Neural progenitor cell (in vitro differentiated cells): ENCODE measurements at places on chromosomes 6 and 20. TPM values are rescaled to one million over a fixed set of nuclear protein-coding genes. Genes with fewer than 3 reads are reported as not detected.

ELOVL4 gene
- 11.6 and 17.2 TPM in 2 replicates for total RNA-seq

- DNase-seq: no peak
- no peaks in the 10 kb centered on the region for H3K36me3 ChIP-seq
- H3K4me1 ChIP-seq: no peaks in the 10 kb centered on the region
- H3K4me3 ChIP-seq: no peak overlapping the region
These were observed 124.9 kb downstream of the KLHL32 start for GRCh38 chr6:97049253-97050011.

DNA sequence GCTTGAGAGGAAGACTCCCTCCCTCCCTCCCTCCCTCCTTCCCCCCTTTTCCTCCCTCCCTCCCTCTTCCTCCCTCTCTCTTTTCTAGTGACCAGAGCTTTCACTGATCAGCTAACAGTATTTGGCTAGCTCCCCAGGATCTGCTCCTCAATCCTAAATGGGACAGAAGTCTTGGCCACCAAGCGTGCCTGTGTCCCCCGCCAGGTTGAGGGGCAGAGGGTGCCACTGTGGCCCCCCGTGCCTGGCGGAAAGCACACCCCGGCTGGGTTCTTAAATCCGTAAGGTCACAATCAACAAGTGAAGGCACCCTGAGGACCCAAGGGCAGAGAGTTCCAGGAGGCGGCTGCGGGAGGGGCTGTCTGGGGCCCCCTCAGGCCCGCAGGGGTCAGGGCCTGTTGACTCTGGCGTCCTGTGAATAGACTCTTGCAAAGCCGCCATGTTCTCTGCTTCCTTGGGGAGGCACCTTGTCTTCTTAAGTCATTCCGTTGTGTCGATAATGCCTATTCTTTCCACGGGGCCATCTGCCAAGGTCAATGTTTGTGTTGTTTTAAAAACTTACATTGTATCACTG lies 38.9 kb upstream of the STX16 start:
- H3K4me1 ChIP-seq: no peaks in the 10 kb centered on the region
- no peak for DNase-seq
- H3K36me3 ChIP-seq: no peaks in the 10 kb centered on the region
- H3K27ac ChIP-seq: no peak overlapping the region

SLC17A9 gene
- 0.17 and 0.74 TPM in 2 replicates for total RNA-seq

- peak; percentile 12 for DNase-seq
- H3K36me3 ChIP-seq: no peaks in the 10 kb centered on the region
- peaks cover 6% of the 10 kb centered on the region for H3K4me1 ChIP-seq
- no peaks in the 10 kb centered on the region for H3K27me3 ChIP-seq
- no peak overlapping the region for H3K4me3 ChIP-seq
These were observed 44.6 kb upstream of the SEC63 start for GRCh38 chr6:108002365-108003221.

GRCh38 chr6:17714177-17714576 lies 7.5 kb upstream of the NUP153 start:
- H3K4me1 ChIP-seq: peaks cover 6% of the 10 kb centered on the region
- DNase-seq: no peak
- H3K27me3 ChIP-seq: no peaks in the 10 kb centered on the region
- H3K36me3 ChIP-seq: no peaks in the 10 kb centered on the region
- no peak overlapping the region for H3K27ac ChIP-seq

- H3K4me1 ChIP-seq: peaks cover 11% of the 10 kb centered on the region
- H3K4me3 ChIP-seq: no peak overlapping the region
- no peaks in the 10 kb centered on the region for H3K36me3 ChIP-seq
These were observed 154.6 kb downstream of the SASH1 start for GRCh38 chr6:148497257-148497656.

PPIL6 gene
- total RNA-seq: 4.8 and 7.9 TPM in 2 replicates

DNA sequence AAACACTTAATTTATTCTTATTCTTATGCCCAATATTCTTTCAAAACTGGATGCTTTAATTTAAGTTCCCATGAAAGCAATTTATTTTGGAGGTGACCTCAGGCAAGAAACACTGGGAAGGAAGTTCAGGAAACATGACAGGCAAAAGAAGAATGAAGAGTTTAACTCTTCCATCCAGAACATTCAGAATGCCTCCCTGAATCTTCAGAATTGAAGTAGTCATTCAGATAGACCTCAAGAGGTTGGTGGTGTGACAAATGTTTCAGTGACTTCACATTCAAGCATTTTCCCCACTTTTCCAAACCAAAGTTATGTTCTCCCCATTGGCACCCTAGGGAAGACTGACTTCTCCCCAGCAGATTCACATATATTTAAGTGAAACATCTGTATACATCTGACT lies 110.5 kb downstream of the HAO1 start:
- DNase-seq: no peak
- H3K4me1 ChIP-seq: no peaks in the 10 kb centered on the region
- H3K36me3 ChIP-seq: no peaks in the 10 kb centered on the region
- H3K27me3 ChIP-seq: no peaks in the 10 kb centered on the region
- H3K27ac ChIP-seq: no peak overlapping the region

GRCh38 chr6:44868335-44868668 lies 459.8 kb upstream of the RUNX2 start:
- no peak overlapping the region for H3K4me3 ChIP-seq
- no peak for DNase-seq
- H3K4me1 ChIP-seq: no peaks in the 10 kb centered on the region

ECT2L gene
- 0.06 TPM in 1 of 2 replicates, not detected in the other for total RNA-seq

DNA sequence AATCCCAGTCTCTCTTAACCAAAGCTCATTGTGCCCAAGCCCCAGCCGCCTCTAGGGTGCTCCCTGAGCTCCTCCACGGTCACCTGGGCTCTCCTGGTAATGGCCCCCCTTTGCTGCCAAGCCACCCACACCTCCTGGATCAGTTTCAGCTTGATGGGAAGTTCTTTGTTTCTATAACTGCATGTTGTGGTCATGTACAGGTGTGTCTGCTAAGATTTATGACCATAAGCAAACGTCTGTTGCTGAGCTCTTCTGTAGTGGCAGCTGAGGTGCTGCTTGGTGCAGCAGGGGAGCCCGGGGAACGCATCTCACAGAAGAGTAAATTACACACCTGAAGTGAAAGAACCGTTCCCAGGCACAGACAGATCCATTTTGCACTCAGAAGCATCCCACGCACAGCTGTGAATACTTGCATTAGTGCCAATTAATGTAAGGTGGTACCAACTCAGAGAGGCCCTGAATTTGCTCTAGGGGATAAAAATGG lies 194.6 kb upstream of the ARID1B start:
- H3K4me3 ChIP-seq: no peak overlapping the region
- H3K4me1 ChIP-seq: no peaks in the 10 kb centered on the region
- no peaks in the 10 kb centered on the region for H3K36me3 ChIP-seq
- DNase-seq: no peak
- no peaks in the 10 kb centered on the region for H3K27me3 ChIP-seq

DNA sequence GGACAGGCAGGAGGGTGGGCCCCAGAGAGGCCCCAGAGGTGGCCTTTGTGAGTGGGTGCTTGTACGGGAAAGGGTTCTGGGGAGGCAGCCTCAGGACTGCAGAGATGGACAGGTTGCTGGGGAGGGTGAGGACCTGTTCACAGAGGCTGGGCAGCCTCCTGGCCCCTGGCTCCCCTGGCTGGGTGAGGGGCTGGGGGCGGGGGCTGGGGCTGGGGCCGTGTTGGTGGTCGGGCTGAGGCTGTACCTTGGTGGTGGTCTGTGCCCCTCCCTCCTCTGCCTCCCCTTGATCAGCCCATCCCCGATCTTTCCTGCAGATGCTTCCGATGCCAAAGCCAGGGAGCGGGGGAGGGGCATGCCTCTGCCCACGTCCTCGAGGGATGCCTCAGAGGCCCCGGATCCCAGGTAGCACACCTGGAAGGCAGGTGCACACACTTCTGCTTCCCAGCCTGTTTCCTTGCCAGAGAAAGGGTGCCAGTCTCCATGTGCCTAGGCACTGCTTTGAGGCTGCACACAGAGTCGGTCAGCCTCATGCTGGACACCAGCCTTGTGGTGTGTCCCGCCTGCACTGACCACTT lies 4.8 kb downstream of the TCEA2 start:
- H3K27ac ChIP-seq: no peak overlapping the region
- no peak overlapping the region for H3K4me3 ChIP-seq
- H3K4me1 ChIP-seq: peaks cover 7% of the 10 kb centered on the region
- DNase-seq: no peak
- no peaks in the 10 kb centered on the region for H3K36me3 ChIP-seq

CYP21A2 gene
- total RNA-seq: 0.09 TPM in 1 of 2 replicates, not detected in the other

DNA sequence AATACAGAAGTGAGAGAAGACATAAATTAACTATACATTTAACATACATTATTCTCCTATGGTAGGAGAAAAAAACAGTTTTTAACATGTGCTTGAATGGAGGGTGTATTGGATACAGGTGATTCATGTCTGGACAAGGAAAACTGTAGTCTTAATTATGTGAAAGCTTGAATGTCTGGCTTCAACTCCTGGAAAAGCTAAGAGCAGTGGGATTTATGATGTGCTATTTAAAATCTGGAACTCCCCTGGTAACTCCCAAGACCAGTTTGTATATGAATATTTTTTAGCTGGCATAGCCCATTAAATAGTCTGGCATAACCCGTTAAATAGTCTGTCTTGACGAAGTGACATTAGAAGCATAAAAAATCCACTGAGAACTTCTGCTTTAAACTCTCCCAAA lies 410.0 kb upstream of the PTCHD4 start:
- no peak overlapping the region for H3K27ac ChIP-seq
- no peak overlapping the region for H3K4me3 ChIP-seq
- H3K27me3 ChIP-seq: no peaks in the 10 kb centered on the region
- H3K36me3 ChIP-seq: no peaks in the 10 kb centered on the region
- no peaks in the 10 kb centered on the region for H3K4me1 ChIP-seq
- DNase-seq: no peak

PERP gene
- total RNA-seq: 29.9 and 35.4 TPM in 2 replicates

DNA sequence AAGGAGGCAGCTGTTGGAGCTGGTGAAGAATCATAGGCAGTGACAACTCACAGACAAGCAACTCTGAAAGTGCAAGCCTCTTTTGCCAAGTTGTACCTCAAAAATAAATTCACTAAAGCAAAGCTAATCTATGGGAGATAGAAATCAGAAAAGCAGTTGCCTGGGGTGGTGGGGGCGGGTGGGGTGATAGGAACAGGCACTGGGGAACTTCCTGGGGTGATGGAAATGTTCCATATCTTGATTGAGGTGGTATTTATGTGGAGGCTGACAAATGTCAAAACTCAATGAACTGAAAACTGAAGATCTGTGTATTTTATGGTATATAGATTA lies 52.4 kb downstream of the ATP9A start:
- no peaks in the 10 kb centered on the region for H3K27me3 ChIP-seq
- DNase-seq: no peak
- H3K36me3 ChIP-seq: no peaks in the 10 kb centered on the region

- H3K4me3 ChIP-seq: no peak overlapping the region
- no peak overlapping the region for H3K27ac ChIP-seq
- H3K4me1 ChIP-seq: no peaks in the 10 kb centered on the region
- H3K36me3 ChIP-seq: no peaks in the 10 kb centered on the region
These were observed 82.3 kb upstream of the SHLD1 start for GRCh38 chr20:5667705-5668528.

- H3K27me3 ChIP-seq: no peaks in the 10 kb centered on the region
- no peak overlapping the region for H3K4me3 ChIP-seq
- peaks cover 8% of the 10 kb centered on the region for H3K4me1 ChIP-seq
- H3K27ac ChIP-seq: no peak overlapping the region
- no peaks in the 10 kb centered on the region for H3K36me3 ChIP-seq
- DNase-seq: no peak
These were observed 6.4 kb upstream of the FAM217A start for GRCh38 chr6:4085332-4085700.

TRIM40 gene
- not detected in 2 replicates for total RNA-seq

DNA sequence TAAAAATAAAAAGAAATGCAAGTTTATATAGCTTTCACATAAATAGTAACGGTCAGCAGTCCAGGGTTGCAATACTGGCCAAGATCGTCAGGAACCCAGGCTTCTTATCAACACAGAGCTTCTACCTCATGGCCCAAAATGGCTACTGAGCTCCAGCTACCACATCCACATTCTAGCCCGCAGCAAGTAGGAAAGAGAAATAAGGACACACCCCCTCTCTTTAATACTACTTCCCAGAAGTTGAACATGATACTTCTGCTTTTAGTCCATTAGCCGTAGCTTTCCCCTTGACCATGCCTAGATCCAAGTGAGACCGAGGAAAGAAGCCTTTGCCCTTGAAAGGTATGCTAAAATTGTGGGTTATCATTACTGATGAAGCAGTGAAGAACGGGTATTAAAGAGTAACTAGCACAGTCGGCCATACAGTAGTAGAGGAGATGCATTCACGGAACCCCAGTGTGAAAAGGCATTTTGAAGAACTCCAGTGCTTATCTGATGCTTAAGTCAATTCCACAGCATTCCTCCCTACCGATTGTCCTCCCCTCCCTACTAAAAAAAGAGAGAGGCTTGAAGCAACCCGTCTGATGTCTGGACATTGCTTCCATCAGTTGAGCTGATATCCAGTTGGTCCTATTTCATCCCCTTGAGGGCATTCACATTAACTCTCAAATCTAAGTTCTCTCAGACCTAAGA lies 226.9 kb upstream of the RREB1 start:
- H3K27me3 ChIP-seq: no peaks in the 10 kb centered on the region
- H3K4me3 ChIP-seq: no peak overlapping the region
- H3K27ac ChIP-seq: no peak overlapping the region

- no peaks in the 10 kb centered on the region for H3K27me3 ChIP-seq
- no peaks in the 10 kb centered on the region for H3K4me1 ChIP-seq
- H3K36me3 ChIP-seq: no peaks in the 10 kb centered on the region
- DNase-seq: peak; percentile 1
- H3K27ac ChIP-seq: no peak overlapping the region
- no peak overlapping the region for H3K4me3 ChIP-seq
These were observed 246.7 kb downstream of the CD109 start for GRCh38 chr6:73942592-73943186.

DNA sequence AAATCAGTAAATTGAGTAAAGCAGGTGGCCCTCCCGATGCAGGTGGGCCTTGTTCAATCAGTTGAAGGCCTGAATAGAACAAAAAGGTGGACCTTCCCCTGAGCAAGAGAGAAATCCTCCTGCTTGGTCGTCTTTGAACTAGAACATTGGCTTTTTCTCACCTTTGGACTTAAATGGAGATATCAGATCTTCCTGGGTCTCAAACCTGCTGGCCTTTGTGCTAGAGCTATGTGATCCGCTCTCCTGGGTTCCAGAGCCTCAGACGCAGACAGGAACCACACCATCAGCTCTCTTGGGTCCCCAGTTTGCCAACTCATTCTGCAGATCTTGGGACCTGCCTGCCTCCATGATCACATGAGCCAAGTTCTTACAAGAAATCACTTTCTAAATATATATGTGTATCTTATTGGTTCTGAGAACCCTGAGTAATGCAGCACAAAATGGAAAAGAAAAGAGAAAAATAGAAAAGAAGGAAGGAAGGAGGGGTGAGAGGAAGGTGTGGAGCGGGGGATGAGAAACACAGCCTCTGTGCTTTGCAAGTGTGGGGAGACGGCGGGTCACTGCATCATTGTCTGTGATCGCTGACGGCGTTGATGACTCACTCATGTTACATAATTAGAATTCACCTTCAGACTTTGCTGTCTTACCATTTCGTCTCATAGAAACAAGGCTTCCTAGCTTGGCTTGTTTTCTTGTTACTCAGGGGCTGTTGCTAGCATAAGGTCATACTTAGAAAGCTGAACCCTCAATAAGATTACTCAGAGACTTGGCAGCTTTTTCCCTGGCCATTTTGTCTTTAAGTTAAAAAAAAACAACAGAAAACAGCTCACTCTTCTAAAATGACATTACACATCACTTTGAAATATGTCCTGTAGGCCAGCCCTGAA lies 85.7 kb upstream of the NEDD9 start:
- no peaks in the 10 kb centered on the region for H3K27me3 ChIP-seq
- H3K27ac ChIP-seq: no peak overlapping the region
- no peak overlapping the region for H3K4me3 ChIP-seq
